Transverse colon (tissue), 4 donors: ENCODE measurements at places on chromosomes 11 and 22. TPM values are rescaled to one million over a fixed set of nuclear protein-coding genes. Genes with fewer than 3 reads are reported as not detected.

DNA sequence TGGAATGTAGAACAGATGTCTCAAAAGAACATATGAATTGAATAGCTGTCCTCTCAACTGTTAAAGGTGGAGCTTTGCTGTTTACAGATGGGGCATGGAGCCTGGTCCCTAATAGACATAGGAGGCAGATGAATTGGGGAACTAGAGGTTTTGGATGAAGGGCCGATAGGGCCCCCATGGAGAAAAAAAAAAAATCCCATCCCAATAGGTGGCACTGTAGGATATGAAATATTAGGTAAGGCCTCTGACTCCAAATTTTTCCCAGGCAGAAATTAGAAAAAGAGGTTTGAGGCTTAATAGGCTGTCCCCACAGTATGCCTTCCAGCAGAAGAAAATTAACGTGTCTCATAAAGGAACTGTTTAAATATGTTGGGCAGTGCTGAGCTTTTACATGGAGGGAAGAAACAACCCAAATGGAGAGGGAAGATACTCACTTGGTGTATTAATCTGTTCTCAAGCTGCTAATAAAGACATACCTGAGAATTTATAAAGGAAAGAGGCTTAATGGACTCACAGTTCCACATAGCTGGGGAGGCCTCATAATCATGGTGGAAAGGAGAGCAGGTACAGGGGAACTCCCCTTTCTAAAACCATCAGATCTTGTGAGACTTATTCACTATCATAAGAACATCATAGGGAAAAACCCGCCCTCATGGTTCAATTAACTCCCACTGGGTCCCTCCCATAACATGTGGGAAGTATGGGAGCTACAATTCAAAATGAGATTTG lies 30.1 kb upstream of the TMEM45B start:
- H3K27me3 ChIP-seq, result no peaks in the 10 kb centered on the region
- no peak overlapping the region for H3K27ac ChIP-seq
- no peaks in the 10 kb centered on the region for H3K36me3 ChIP-seq
- H3K4me1 ChIP-seq, result peaks cover 14% of the 10 kb centered on the region
- H3K4me3 ChIP-seq, result no peak overlapping the region
- DNase-seq, result no peak

DNA sequence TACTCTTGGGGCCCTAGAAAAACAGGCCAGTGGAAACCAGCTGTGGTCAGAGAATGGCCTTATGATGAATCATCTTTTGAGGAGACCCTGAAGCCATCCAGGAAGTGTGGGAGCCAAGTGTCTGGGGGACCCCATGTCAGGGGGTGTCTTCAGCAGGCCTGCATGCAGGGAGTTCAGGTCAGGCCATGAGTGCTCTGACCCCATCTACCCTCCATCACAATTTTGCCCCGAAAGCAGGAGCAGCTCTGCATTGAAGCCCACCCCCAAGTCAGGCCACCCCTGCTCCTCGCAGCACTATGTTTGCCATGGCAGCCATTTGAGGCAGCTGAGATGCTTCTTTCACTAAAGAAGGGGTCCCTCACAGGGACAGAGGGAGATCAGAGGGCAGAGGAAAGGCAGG lies 41.3 kb downstream of the CHST1 start:
- H3K36me3 ChIP-seq, result no peaks in the 10 kb centered on the region
- DNase-seq, result no peak
- H3K27ac ChIP-seq, result no peak overlapping the region

DNA sequence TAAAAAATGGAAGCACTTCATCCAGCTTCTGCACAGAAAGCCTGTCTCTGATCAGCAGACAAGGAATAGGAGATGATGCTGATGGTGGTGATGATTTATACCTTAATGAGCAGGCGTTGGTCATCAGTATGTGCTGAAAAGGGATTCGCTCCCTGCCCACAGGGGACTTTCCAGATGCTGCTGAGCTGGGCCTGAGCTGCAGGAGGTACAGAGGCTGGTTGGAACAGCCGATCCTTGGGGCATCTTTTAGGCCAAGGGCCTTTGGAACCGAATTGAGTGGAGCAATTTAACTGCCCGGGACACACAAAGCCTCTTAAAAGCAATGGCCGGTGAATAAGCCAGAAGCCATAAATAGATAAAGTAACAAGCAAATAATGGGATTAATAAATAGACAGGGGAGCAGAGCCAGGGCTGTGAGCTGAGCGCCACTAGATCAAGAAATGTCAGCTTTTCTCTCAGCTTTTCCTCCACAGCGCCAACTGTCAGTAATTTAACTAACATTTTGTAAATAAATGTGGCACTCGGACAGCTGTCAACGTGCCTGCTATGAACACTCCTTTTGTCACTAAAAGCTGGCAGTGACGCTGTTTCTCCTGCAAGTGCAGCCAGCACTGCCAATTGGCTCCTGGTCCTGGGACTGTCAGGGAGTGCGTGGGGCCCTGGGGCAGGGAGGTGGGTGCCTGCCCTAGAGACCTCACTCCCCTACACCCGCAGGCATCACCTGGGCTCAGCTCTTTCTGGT lies 562.3 kb downstream of the NTM start:
- H3K4me1 ChIP-seq, result no peaks in the 10 kb centered on the region
- no peak overlapping the region for H3K27ac ChIP-seq
- no peak overlapping the region for H3K4me3 ChIP-seq
- no peaks in the 10 kb centered on the region for H3K36me3 ChIP-seq
- no peak for DNase-seq

DNA sequence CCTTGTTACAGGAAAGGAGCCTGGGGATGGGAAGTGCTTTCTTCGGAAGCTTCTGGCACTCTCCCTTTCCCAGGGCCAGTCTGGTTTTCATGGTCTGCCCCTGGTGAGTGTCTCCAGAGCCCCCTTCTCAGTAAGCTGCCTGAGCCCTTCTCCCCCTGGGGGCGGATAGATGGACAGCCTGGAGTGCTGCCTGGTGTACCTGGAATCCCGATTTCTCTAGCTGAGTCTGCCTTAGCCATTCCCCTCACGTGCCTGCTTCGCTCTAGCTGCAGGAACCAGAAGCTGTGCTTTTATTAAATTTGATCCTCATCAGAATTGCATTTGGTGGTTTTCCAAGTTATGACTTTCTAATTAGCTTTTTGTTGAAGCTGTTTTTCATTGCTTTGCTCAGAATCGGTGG lies 152.9 kb upstream of the NAV2 start:
- H3K36me3 ChIP-seq, result no peaks in the 10 kb centered on the region
- DNase-seq, result no peak
- H3K4me3 ChIP-seq, result no peak overlapping the region
- H3K27me3 ChIP-seq, result no peaks in the 10 kb centered on the region
- H3K4me1 ChIP-seq, result peaks cover 4% of the 10 kb centered on the region

DNA sequence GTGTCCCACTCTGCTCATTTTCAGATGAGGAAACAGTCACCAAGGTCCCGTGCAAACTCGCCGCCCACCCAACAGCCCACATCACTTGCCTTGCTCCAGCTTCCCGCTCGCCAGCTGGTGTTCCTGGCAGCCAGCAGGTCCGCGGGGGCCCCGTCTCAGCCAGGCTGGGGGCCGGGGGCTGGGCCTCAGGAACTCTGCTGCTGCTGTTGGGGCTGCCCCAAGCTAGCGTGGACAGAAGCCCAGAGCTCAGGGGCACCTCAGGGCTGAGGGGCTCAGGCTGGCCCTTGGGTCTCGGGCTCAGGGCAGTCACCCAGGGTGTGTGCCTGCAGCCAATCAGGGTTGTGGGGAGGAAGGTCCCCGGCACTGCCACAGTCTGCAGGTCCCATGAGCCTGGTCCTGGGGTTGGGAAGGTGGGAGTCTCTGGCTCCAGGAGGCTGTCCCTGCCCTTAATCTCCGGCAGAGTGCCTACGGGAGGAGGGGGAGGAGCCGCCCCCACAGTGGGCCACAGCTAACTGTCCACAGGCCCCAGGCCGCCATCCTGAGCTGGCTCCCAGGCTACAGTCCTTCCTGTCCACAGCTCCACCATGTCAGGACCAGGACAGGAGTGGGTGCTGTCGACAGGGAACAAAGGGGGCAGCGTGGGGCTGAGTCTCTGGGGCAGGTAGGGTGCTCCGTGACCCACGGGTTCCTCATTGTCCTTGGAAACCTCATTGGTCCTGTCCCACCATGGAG lies 65.2 kb downstream of the ARFGAP3 start:
- no peak overlapping the region for H3K4me3 ChIP-seq
- peak; percentile 25 for DNase-seq
- peaks cover 4% of the 10 kb centered on the region for H3K4me1 ChIP-seq
- H3K27ac ChIP-seq, result peak overlapping the region; percentile 67
- H3K27me3 ChIP-seq, result no peaks in the 10 kb centered on the region

APOL5 gene
- not detected for total RNA-seq

DNA sequence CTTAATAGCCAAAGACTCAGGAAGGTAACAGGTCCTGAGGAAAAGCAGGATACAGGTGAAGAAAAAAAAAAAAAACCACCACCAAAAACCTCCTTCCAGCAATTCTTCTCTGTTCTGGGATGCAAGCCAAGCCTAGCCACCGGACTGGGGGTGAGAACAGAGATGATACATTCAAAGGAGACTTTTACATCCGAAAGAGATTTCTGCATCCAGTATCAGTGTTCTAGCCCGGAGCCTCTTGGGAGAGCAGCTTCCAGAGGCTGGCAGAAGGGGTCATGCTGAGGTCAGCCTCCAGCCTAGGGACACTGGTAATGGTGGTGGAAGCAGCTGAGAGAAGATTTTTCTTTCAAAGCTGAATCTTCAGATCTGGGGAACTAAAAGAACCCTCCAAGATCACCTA lies 76.2 kb downstream of the KCNC1 start:
- no peaks in the 10 kb centered on the region for H3K27me3 ChIP-seq
- H3K4me3 ChIP-seq, result no peak overlapping the region
- H3K27ac ChIP-seq, result no peak overlapping the region
- H3K4me1 ChIP-seq, result peaks cover 26% of the 10 kb centered on the region

ZNF215 gene
- 10.6 TPM for total RNA-seq

RPS3 gene
- 927 TPM for total RNA-seq

GRCh38 chr22:20979243-20979809 lies 2.8 kb upstream of the LZTR1 start:
- peak overlapping the region; percentile 60 for H3K27ac ChIP-seq
- H3K36me3 ChIP-seq, result no peaks in the 10 kb centered on the region
- peaks cover 34% of the 10 kb centered on the region for H3K4me1 ChIP-seq

ABCC8 gene
- total RNA-seq, result 0.40 TPM

ARFGAP2 gene
- total RNA-seq, result 123 TPM

DNA sequence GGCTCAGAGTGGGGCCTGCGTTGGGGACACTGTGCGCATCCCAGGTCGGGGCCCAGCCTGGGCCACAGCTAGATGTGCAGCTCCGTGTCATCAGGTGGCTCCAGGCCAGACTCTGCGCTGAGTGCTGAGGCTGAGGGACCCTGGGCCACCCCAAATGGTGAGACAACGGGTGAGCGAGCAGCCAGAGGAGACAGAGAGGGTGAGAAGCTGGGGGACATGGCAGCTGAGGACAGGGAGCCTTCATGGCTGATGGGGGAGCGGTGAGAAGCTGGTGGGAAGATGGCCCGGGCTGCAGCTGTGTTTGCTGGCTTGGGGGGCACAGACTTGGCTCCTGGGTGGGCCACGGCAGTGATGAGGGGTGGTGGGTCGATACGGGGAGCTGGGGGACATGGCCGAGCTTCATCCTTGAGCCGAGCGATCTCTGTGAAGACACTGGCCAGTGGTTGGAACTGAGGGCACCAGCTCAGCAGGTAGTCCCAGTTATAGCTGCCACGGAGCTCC lies 2.5 kb upstream of the TPP1 start:
- peaks cover 11% of the 10 kb centered on the region for H3K4me1 ChIP-seq
- H3K4me3 ChIP-seq, result no peak overlapping the region
- no peak for DNase-seq
- no peak overlapping the region for H3K27ac ChIP-seq
- H3K27me3 ChIP-seq, result no peaks in the 10 kb centered on the region

APOA5 gene
- total RNA-seq, result not detected

GRCh38 chr11:114553642-114554041 lies 6.0 kb downstream of the NXPE1 start:
- no peaks in the 10 kb centered on the region for H3K36me3 ChIP-seq
- H3K27ac ChIP-seq, result no peak overlapping the region
- no peaks in the 10 kb centered on the region for H3K27me3 ChIP-seq

PKDREJ gene
- total RNA-seq, result not detected
